Pulmonary artery endothelial cell (primary cell): ENCODE measurements at places on chromosomes 4 and X. TPM values are rescaled to one million over a fixed set of nuclear protein-coding genes. Genes with fewer than 3 reads are reported as not detected.

DNA sequence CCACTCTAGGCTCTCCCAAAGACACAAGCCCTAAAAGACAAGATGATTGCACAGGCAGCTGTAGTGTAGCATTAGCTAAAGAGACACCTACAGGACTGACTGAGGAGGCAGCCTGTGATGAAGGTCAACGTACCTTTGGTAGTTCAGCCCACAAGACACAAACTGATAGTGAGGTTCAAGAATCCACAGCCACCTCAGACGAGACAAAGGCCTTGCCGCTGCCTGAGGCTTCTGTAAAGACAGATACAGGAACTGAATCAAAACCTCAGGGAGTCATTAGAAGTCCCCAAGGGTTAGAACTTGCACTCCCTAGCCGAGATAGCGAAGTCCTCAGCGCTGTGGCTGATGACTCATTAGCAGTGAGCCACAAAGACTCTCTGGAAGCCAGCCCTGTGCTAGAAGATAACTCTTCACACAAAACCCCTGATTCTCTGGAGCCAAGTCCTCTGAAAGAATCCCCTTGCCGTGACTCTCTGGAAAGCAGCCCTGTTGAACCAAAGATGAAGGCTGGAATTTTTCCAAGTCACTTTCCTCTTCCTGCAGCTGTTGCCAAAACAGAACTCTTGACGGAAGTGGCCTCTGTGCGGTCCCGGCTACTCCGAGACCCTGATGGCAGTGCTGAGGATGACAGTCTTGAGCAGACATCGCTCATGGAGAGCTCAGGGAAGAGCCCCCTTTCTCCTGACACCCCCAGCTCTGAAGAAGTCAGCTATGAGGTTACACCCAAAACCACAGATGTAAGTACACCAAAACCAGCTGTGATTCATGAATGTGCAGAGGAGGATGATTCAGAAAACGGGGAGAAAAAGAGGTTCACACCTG, 306.3 kb downstream of the ANK2 start:
- DNase-seq: no peak

Gene SNCA
- total RNA-seq: 120 and 211 TPM in 2 replicates

- DNase-seq: no peak
These were observed 26.1 kb downstream of the ARHGEF6 start for GRCh38 chrX:136754651-136755050.

Gene SERTM2
- total RNA-seq: not detected in 2 replicates

DNA sequence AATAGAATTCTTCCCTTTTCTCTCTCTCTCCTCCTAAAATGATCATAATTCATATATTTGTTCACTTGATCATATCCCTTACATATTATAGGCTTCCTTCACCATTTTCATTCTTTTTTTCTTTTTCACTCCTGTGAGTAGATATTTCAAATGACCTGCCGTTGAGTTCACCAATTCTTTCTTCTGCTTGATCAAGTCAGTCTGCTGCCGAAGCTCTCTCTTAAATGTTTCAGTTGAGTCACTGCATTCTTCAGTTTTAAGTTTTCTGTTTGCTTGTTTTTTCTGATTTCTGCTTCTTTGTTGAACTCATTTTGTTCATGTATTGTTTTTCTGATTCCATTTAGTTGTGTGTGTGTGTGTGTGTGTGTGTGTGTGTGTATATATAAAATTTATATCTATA, 354.3 kb downstream of the GPAT3 start:
- no peak for DNase-seq
